ENCODE measurements at places on chromosomes 6 and 20.

DNA sequence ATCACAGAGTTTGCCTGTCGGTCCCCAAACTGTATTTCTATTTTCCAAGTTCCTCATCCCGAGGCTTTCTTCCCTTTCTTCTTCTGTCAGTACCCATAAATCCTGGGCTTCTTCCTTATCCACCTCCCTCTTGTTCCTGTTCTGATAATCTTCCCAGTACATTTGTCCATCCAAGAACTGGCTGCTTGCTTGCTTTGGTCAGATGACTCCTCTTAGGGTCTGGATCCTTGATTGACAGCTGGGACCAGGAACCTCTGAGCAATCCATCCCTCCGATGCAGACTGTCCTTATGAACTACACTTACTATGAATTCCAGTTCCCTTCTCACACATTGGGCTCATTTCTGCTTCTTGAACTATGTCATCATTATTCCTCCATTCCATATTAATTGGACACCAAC is 275.3 kb upstream of the CITED2 start:
- no peak for DNase-seq

DNA sequence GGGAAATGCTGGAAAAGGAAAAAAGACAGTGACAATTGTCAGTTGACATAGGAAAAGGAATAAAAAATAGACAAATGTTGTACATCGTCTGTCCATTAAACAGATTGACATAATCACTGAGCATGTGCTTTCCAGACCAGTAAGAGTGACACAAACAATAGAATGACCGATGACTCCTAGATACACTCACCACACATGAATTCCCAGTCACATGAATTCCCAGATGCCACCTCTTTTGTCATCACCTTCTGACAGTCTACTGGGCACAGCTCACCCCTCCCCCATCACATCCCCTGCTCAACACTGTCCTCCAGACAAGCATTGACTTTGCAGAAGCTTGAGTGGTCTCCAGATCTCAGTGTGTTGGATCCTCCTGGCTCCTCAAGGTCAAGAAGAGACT is 25.9 kb downstream of the POM121L2 start:
- DNase-seq, result no peak

- DNase-seq, result peak; percentile 31
These were observed 29.8 kb downstream of the KCNS1 start for GRCh38 chr20:45070932-45071632.

- no peak for DNase-seq
These were observed 196.5 kb downstream of the SLC24A3 start for GRCh38 chr20:19408971-19409370.

DNA sequence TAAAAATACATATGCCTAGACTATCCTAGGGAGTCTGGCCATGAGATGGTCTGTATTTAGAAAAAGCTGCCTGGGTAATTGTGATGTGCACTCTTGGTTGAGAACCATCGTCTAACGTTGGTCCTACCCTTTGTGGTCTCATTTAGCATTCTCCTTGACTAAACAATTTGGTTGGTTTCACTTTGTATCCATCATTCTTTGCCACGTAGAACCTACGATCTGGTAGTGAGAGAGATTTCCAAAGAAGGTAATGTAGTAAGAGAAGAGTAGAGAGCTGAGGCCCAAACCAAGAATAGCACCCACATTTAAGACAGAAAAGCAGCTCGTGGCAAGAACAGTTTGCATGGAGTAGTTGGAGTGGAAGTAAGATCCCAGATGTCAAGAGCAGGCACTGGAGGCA is 219.8 kb downstream of the TMEM200A start:
- no peak for DNase-seq

DNA sequence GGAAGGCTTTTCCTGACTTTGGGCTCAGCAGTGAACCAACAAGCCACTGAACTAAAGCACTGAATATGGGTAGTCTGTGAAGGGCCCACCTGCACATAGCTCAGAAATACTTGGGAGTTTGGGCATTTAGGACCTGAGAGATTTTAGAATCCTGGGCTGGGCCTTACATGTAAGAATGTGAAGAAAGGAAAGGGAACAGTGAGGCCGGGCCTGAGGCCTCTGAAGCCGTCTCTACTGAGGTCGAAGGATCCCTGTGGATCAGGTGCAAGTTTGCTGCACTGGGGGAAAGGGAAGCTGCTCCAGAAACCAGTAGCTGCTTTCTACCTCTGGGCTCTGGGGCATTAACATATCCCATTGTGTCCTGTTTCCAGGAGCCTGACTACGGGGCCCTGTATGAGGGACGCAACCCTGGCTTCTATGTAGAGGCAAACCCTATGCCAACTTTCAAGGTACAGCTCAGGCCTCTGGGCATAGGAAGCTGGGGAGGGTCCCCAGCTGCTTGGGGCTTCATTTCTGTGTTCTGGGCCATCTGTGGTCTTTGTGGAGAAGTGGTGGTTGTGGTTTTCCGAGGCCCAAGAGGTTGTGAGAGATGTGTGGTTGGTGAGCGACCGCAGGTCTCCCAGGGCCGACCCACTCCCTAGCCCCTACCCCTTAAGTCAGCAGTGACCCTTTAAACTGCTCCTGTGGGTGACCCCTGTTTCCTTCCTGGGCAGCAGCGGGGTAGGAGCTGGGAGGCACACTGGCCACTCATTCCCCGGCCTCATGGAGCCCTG is 30.3 kb downstream of the PLCG1 start:
- no peak for DNase-seq

- DNase-seq, result no peak
These were observed 41.8 kb upstream of the BMP6 start for GRCh38 chr6:7684076-7684475.

GRCh38 chr20:50054626-50055511 is 58.1 kb downstream of the UBE2V1 start:
- peak; percentile 38 for DNase-seq

DNA sequence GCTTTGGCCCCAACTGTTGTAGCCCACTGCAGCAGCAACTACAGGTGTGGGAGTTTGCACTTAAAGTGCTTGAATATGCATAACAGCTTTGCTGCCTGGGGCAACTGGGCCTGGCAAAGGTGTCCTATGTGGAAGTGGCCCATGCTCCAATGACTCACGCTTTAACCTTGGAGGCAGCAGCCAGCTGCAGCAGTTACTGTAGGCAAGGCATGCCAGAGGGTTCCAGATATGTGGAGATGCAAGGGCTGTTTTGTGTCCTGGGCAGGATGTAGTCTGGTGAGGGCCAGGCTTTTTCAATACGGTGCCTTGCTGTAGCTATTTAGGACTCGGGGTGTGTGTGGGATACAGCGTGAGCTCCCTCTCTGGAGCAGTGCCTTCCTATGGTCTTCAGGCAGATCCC is 150.3 kb downstream of the NKAIN2 start:
- DNase-seq, result no peak

DNA sequence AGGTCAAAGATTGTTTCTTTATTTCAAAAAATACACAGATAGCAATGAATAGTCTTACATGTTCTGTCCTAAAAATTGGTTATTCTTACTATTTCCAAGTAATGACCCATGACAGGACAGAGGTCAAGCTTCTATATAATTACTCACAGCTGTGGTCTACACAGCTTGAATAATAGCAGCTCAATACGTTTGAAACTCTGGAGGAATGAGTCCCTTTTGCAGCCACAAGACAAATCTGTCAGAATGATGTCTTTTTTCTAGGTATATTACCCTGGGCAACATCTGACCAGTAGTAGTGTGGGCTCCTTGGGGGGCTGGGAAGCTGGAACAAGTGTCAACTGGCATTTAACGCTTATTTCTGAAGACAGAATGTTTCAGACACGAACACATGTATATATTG is 84.9 kb upstream of the HTR1B start:
- DNase-seq, result no peak

- no peak for DNase-seq
These were observed 24.6 kb upstream of the ASF1A start for GRCh38 chr6:118869350-118869749.

DNA sequence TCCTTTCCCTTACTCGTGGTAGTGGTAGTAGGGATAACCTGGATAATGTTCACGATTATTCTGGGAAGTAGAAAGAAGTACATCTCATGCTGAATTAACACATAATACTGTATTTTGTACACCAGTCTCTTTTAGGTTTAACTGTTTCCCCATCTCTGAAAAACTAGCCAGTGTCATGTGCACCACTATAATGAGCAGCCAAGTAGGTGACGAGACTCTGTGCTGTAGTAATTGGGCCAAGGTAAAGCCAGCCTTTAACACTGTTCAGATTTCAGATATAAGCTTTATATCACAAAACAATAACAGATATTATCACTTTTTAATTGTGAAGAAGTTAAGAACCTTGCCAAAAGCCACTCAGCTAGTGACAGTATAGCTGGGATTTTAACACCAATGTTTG is 100.9 kb upstream of the ENPP5 start:
- no peak for DNase-seq

DNA sequence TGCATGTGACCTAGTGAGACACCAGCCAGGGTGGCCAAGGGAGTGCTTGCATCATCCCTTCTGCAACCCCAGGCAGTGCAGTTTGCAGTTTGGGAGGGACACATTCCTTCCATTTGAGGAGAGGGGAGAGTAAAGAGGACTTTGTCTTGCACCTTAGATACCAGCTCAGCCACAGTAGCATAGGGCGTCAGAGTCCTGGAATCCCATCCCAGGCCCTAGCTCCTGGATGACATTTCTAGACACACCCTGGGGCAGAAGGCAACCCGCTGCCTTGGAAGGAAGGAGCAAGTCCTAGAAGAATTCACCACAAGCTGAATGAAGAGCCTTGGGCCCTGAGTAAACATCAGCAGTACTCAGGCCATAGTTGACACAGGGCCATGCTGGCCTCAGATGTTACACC is 680.4 kb upstream of the IMPG1 start:
- no peak for DNase-seq

- no peak for DNase-seq
These were observed 210.3 kb upstream of the FERMT1 start for GRCh38 chr20:6333110-6333509.

DNA sequence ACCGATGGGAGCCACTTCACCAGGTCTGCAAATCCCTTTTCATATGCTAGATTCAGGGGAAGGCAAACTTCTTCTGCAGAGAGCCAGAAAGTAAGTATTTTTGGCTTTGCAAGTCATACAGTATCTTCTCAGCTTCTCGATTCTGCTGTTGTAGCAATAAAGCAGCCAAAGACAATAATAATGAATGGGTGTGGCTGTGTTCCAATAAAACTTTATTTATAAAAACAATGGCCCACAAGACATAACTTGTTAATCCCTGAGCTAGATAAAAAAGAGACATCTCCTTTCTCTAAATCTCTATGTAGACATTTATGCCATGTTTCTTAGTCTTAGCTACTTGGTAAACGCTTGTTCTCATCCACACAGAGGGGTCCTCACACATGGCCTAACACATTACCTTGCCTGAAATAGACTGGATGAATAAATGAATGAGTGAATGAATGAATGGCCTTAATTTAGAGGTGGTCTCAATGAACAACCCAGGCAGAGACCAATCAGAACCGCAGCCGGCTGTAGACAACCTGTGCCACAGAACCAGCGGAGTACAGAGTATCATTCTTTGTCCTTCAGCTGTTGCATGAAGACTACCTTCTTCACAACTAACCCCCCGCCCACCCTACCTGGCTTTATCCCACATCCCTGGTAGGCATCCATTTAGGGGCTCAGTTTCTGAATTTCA is 13.5 kb upstream of the PREX1 start:
- no peak for DNase-seq

DNA sequence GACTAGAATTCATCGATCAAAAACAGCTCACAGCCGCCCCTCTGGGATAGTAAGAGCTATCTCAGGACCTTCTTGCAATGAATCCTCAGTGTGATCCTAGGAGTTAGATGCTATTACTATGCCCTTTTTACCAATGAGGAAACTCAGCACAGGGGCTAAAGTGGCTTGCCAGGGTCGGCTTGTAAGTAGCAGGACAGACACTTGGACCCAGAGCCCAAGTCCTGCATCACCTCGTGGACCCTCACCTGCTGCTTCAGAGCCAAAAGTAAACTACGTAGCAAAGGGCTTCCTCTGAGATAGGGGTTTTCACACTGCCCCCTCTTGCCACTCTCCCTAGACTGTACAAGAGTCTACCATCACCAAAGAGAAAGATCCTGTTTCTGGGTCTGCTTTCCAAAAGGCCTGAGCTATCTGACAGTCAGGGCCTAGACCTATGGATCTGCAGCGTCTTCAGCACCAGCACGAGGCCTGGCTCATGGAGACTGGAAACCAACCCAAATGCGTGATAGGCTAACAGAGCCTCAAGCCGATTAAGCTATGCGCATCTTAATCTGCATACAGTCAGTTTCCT is 172.3 kb downstream of the ANKRD60 start:
- no peak for DNase-seq

DNA sequence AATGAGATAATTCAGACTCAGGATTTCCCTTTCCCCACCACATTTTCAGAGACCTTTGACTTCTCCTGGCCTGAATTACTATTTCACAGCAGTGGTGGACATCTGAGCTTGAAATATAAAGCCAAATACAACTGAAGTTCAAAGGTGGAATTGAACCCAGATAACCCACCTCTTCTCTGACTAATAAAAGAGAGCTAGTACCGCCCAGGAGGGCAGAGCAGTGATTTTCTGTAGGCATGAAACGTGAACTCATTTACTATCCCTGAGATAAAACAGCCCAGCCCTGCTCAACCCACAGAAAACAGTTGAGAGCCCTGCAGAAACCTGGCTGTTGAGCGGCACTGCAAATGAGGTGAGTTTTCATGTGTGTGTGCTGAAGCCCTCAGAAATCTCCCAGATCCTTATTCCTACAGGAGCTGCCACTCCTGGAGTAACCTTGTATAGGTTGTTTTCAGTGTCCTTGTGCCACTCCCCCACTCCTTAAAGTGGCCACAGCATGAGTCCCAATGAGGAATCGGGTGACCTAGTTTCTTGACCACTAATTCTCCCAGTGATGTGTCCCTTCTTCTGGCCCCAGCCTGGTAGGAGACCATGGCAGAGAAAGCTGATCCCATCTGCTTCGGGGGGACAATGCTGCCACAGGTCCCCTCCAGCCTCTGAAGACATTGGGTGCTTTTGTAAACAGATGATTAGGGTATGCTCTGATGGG is 99.2 kb downstream of the NOL4L start:
- DNase-seq, result no peak

DNA sequence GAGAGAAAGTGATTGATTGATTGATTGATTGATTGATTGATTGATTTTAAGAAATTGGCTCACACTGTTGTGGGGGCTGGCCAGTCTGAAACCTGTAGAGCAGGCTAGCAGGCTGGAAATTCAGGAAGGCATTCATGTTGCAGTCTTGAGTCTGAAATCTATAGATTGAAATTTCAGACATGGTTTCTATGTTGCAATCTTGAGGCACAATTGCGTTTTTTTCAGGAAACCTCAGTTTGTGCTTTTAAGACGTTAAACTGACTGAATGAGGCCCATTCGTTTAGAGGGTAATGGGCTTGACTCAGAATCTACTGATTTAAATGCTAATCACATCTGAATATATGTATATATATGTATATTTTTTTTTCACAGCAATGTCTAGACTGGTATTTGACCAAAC is 106.3 kb downstream of the STXBP5 start:
- DNase-seq, result no peak

GRCh38 chr20:58718729-58719128 is 26.1 kb downstream of the NPEPL1 start:
- no peak for DNase-seq

GRCh38 chr20:48069596-48069995 is 284.3 kb upstream of the SULF2 start:
- DNase-seq, result no peak

GRCh38 chr20:64093013-64093503 is 8.9 kb upstream of the LKAAEAR1 start:
- DNase-seq, result no peak

- no peak for DNase-seq
These were observed 29.4 kb downstream of the RALGAPA2 start for GRCh38 chr20:20683020-20683419.

- DNase-seq, result peak; percentile 2
These were observed 43.0 kb downstream of the TSPYL4 start for GRCh38 chr6:116210750-116211425.
